ENCODE measurements at places on chromosomes 4 and X.

DNA sequence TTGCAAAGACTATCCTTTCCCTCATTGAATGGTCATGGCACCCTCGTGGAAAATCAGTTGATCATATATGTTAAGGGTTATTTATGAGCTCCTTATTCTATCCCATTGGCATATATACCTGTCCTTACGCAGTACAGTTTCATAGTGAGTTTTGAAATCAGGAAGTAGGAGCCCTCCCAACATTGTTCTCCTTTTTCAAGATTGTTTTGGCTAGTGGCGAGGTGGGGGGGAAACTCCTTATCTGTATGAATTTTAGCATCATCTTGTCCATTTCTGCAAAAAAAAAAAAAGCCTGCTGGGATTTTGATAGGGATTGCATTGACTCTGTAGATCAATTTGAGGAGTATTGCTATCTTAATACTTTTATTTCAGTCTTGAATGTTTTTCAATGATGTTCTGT, 2.5 kb upstream of the USP9X start:
- no peak for DNase-seq

- DNase-seq = no peak
Observed at GRCh38 chr4:123346330-123346940, 50.2 kb upstream of the SPRY1 start.

DNA sequence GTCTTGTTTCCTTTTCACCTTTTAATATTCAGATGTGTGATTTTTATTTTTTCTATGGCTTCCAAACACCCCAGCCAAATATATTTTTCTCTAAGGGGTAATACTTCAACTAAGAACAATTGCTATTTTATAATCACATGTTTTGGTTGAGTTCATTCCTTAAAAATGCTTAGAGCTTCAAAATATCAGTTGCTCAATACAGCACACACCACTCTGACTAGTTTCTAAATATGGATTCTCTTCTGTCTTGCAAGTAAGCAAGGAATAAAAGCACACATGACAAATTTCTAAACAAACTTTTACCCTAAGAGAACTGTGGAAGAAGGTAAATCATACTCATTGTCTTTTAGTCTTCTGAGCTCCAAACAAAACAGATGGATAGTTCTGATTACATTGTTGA, 27.2 kb downstream of the ANTXR2 start:
- no peak for DNase-seq

DNA sequence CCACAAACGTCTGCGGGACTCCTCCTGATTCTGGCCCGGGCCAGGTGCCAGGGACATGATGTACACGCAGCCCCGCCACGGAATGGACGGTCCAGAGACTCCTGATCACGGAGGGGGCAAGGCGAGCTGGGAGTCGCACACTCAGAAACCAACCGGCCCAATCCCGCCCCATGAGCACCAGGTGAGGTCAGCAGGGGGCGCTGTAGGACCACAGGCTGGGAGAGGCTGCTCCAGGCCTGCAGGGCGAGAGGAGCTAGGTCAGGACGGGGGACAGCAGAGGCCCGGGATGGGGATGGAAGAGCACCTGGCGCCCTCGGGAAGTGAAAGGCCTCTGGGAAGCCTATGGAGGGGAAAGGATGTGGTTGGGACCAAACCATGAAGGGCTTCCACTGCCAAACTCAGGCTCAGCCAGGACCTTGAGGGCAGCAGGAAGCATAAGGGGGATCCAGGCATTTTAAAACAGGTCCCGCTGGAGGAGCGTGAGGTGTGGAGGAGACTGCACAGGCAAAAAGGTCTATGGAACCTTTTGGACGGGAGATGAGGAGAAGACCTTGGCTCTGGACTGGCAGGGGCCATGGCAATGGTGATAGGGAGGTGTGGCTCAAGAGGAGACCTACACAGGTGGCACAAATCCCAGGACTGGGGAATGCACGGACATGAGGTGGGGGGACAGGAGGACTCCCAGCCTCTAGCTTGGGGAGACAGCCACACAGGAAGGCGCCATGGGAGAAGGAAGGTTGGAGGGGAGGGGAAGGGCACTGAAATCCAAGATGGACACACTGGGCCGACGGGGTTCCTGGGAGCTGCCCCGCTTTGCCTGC, 79.2 kb downstream of the MTMR1 start:
- peak; percentile 85 for DNase-seq

DNA sequence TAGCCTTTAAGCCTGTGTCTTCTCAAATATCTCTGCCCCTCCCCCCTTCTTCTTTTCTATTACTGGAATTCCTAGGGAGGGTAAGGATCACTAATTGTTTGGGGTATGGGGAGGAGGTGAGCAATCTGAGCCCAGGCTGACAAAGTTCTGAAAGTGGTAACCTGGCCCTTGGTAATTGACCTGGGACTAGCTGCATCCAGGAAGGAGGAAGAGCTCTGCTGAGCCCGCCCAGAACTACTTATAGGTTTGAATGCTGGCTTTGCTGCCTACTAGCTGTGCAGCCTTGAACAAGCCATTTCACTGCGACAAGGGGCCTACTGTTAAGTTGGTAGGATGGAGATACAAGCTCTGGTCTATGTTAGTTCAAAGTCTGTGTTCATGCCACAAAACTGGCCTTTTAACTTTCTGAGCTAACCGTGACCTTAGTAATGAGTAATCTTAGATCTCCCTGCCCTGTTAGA, 37.8 kb downstream of the DGKK start:
- peak; percentile 0 for DNase-seq

GRCh38 chr4:120466429-120466828, 399.8 kb upstream of the MAD2L1 start:
- DNase-seq = peak; percentile 65

DNA sequence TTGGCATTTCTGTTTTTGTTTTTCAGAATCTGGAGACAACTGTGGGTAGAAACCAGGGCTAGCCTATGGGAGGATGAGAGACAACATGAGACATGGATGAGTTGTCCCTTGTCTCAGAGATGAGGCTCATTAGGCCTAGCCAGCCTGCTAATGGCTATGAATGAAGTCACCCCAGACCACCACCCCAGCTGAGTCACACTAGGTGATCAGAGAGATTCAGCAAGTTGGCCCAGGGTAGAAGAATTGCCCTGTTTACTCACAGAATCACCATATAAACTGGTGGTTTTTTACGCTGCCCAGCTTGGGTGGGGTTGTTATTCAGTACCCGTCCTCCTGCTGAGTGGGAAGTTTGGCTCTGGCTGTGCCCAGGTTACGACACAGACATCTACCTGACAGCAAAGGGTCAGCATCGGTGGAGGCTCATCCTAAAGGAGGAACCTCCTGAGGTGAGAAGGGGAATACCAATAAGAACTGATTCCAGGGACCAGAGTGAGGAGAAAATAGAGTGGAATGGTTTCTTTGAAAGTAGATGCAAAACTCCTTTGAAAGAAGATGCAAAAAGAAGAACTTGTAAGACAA, 17.2 kb upstream of the ARSJ start:
- DNase-seq = no peak

GRCh38 chr4:152090543-152090942, 329.7 kb upstream of the GATB start:
- no peak for DNase-seq

DNA sequence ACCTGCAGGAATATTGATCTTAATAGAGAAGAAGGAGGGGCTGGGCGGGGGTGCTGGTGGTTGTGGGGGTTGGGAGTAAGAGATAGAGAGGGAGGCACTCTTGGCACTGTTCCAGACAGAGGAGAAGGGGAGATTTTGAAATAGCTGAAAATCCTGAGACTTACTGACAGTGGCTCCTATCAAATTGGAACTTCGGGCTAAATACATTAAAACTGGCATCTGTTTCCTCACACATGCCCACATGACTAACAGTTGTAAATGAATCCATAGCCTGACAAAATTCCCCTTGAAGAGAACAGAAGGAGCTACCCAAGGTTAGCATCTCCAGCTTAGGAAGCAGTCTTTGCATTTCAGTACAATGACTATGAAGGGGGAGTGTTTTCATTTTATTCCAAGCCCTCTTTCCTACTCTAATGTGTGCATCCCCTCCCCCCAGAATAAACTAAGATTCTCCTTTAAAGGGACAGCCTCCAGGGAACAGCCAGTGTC, 1.4 kb downstream of the DCX start:
- DNase-seq = peak; percentile 62

DNA sequence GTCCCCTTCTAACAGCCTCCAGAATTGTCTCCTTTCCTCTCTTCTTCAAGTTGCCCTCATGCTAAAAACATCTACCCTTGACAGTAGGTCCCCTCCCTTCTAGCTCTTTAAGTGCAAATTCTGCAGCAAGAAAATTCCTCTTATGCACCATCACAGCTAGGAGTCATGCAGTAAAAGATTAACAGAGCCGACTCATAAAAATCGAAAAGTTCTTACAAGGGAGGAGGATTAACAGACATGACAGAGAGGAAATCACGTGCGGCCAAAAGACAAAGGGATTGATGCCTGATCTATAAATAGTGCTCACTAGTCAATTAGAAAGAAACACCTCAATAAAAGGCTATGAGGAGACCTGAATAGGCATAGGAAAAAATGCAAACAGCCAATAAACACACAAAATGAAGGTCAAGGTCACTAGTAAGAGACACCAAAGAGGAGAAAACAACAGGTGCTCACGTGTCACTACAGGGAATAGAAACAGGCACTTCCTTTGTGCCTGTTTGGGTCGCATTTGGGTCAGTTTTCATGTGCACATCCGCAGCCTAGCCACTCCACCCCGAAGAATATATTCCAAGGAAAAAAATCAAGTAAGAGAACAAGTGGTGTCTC, 3.4 kb downstream of the RNF212 start:
- no peak for DNase-seq

GRCh38 chrX:118271775-118272174, 74.1 kb upstream of the WDR44 start:
- peak; percentile 43 for DNase-seq

DNA sequence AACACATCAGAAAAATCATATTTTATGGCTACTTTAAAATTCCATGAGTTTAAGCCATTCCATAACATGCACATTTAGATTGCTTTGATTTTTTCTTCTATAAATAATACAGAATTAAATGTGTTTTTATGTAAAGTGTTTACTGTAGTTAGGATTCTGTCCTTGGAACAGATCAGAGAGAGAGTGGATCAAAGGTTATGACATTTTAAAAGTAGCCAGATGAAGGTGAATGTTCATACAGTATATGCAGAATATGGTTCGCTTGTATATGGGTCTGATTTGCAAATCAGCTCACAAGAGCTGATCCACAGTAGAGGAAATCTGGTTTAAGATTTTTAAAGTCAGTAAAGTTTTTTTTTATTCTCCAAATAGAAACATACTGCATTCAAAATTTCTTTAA, 7.2 kb upstream of the PALLD start:
- DNase-seq = no peak

DNA sequence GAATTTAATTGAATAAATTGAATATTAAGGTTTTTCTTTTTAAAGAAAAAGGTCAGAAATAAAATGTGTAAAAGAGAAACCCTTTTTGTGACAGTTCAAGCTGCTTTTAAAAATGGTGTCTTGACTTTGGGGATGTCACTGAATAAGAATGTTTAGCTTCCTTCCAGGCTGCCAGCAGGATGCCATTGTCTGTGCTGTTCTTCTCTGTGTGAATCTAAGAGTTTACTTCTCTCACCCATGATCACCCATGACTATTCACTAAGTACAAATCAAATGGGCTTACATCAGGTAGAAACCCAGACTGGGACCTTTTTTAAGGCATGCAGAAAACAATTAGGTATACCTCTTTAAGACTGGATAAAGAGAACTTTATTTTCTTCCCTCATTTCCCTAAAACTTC, 115.3 kb downstream of the DACH2 start:
- no peak for DNase-seq

DNA sequence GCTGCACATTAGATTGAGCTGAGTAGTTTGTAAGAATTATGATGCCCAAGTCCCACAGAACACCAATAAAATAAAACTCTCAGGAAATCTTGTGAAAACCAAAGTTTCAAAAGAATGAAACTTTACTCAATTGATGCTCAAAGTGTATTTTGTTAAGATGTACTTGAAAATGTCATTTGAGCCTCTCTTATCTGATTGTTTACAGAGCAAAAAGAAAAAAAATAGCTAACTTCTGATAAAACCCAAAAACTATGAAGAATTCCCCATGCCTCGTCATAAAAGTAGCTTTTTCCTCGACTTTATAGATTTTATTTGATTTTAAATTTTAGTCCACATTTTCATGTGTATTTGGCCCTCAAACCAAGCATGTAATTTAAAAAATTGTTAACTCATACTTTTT, 521.5 kb upstream of the FTHL17 start:
- no peak for DNase-seq

- no peak for DNase-seq
Observed at GRCh38 chr4:100984901-100985300, 362.4 kb downstream of the PPP3CA start.

- DNase-seq = peak; percentile 80
Observed at GRCh38 chr4:169311643-169312365, 41.0 kb upstream of the SH3RF1 start.

DNA sequence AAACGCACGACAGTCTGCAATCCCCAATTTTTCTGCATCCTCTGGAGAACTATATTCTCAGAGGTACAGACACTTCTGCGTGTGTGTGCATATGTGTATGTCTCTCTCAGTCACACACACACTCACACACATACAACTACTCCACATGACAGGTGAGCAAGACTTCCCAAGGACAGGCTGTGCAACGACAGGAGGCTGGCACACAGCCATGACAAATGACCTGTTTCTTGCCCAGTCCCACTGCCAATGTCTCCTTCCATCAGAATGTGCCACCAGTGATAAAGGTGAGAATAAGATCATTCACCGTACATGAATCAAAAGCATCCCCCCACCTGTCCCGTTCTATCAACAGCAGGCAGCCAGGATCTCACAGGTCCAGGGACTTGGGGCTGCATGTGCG, 52.4 kb downstream of the PPP2R2C start:
- no peak for DNase-seq

GRCh38 chrX:114582698-114583395, 1.0 kb upstream of the HTR2C start:
- peak; percentile 17 for DNase-seq

DNA sequence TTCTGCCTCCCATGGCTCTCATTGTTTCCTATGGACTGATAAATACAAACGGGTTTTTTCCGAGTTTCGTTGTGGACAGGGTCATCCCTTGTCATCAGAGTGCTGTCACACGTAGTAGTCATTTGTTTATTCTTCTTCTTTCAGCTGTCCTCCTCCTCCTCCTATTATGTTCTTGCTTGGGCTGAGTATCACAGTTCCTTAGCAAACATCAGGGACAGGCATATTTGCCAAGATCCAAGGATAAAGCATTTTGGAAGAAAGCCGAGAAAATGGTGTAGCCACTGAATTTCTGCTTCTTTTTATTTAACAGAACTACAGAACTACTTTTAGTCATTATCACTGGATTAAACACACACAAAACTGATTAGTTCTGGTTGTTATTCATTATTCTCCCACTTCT, 167.9 kb downstream of the MAML3 start:
- no peak for DNase-seq

DNA sequence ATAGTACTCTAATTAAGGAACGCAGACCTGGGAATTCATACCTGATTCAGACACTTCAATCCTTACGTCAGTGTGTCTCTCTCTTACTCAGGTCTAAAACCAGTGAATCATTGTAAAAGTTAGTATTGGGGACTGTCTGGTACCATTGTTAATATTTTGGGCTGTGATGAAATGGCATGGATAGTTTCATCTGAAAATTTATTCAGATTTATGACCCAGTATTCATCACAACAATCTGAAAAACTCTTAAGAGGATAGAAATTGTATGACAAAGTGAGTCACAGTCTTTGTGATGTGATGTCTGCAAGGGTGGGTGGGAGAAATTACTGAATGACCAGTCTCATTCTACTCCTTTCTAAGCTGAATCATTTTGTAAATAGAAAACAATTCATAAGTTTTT, 10.3 kb downstream of the FGF2 start:
- DNase-seq = no peak

Measured in eye (tissue), 1 donor.